ENCODE measurements at places on chromosomes 6 and 20. TPM values are rescaled to one million over a fixed set of nuclear protein-coding genes. Genes with fewer than 3 reads are reported as not detected.

FOXS1 gene
- total RNA-seq = not detected

ARMC12 gene
- total RNA-seq = 0.81 TPM

MAP7 gene
- total RNA-seq = 30.4 TPM

GSTA2 gene
- total RNA-seq = not detected

NFS1 gene
- 25.0 TPM for total RNA-seq

AVP gene
- 81.3 TPM for total RNA-seq

ADGRF1 gene
- total RNA-seq = 0.27 TPM

RBM38 gene
- total RNA-seq = 63.3 TPM

TINAG gene
- total RNA-seq = not detected

COL10A1 gene
- not detected for total RNA-seq

FERMT1 gene
- total RNA-seq = 2.4 TPM

TRIM40 gene
- total RNA-seq = under 0.01 TPM

PPP1R16B gene
- 10.8 TPM for total RNA-seq

ZSCAN23 gene
- 2.2 TPM for total RNA-seq

C6orf163 gene
- total RNA-seq = 0.81 TPM

OPRL1 gene
- 10.5 TPM for total RNA-seq

RIMS1 gene
- total RNA-seq = under 0.01 TPM

SYTL3 gene
- total RNA-seq = 6.5 TPM

ARMH2 gene
- total RNA-seq = 0.54 TPM

SLC35F1 gene
- not detected for total RNA-seq

ZBP1 gene
- total RNA-seq = 0.54 TPM

LYRM4 gene
- 21.3 TPM for total RNA-seq

DYNLT2 gene
- 2.7 TPM for total RNA-seq

PLCB4 gene
- total RNA-seq = 11.0 TPM

SRPK1 gene
- 30.7 TPM for total RNA-seq

NDUFAF4 gene
- 3.0 TPM for total RNA-seq

BPIFB4 gene
- total RNA-seq = not detected

TMEM170B gene
- 1.6 TPM for total RNA-seq

RPS21 gene
- total RNA-seq = 5,188 TPM

BPI gene
- total RNA-seq = 0.27 TPM

GCLC gene
- 16.2 TPM for total RNA-seq

ANGPT4 gene
- not detected for total RNA-seq

GINS1 gene
- total RNA-seq = 3.2 TPM

MYT1 gene
- total RNA-seq = 0.27 TPM

VEGFA gene
- total RNA-seq = 37.2 TPM

EPHA7 gene
- total RNA-seq = not detected

DEFB126 gene
- total RNA-seq = not detected

CEP250 gene
- 12.4 TPM for total RNA-seq

FNDC11 gene
- total RNA-seq = 1.3 TPM

MOG gene
- total RNA-seq = not detected

All from hematopoietic multipotent progenitor cell (in vitro differentiated cells).